Stomach (tissue), 19 donors: ENCODE measurements at places on chromosomes 5 and 9.

DNA sequence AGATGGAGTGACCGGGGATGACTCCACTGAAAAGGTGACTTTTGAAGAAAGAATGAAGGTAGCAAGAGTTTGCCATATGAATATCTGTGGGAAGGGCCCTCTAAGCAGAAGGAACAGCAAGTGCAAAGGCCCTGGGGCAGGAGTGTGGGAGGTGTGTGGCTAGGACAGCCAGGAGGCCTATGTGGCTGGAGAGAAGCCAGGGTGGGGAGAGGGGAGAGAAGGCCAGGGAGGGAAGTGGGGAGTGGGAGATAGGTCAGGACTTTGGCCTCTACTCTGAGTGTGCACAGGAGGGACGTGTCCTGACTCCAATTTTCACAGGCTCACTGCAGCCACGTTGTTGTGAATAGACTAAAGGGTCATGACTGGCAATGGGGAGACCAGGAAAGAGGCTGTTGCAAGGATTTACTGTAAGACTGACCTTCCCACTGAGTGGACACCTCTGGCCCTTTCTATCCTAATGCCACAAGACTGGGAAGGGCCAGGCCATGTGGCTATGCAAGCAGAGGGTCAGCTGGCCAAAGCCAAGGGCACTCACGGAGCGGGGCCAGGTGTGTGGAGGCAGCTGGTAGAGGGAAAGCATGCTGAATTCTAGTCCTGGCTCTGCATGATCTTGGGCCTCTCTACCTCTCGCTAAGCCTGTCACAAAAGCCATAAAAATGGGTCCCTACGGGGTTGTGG, 172.4 kb downstream of the PAX5 start:
- DNase-seq, result no peak

- DNase-seq, result no peak
Observed at GRCh38 chr9:88221105-88221504, 82.8 kb upstream of the SPATA31C2 start.

DNA sequence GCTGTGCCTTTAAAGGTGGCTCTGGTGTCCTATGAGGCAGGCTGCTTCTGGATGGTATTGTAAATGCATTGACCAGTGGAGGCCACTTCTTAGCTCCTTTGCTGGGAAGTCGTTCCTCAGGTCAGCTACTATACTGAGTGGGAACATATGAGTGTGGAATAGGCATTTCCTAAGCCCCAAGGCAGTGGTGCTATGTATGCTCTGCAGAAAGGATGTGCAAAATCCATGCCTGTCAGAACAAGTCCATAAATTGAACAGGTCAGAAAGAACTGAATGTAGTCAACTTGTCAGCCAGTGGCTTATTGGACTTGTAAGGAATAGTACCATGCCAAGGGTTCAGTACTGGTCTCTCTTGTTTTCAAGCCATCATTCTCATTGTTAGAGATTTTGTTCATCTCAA, 216.4 kb downstream of the CDH10 start:
- no peak for DNase-seq

- DNase-seq, result no peak
Observed at GRCh38 chr9:23502004-23502403, 324.0 kb downstream of the ELAVL2 start.

GRCh38 chr5:111232311-111233051, 8.3 kb downstream of the CAMK4 start:
- no peak for DNase-seq

DNA sequence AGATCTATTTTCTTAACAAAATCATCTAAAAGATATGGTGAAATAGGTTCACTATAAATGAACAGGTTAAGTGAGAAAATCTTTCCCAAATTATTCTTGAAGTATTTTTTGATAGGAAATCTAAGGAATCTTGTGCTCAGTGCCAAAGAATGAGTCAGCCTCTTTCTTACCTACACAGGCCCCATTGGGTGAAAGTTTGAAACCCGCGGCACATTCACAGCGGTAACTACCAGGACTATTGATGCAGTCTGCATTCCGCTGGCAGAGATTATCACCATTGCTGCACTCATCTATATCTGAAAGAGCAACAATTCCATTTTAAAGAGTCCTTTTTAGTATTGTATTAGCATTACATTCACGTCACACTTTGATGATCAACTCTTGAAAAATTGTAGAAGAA, 221.8 kb downstream of the SLC12A2 start:
- no peak for DNase-seq

GRCh38 chr5:134114886-134115805, 665 bp downstream of the TCF7 start:
- peak; percentile 35 for DNase-seq

GRCh38 chr5:91850031-91850430, 466.9 kb upstream of the ARRDC3 start:
- no peak for DNase-seq

DNA sequence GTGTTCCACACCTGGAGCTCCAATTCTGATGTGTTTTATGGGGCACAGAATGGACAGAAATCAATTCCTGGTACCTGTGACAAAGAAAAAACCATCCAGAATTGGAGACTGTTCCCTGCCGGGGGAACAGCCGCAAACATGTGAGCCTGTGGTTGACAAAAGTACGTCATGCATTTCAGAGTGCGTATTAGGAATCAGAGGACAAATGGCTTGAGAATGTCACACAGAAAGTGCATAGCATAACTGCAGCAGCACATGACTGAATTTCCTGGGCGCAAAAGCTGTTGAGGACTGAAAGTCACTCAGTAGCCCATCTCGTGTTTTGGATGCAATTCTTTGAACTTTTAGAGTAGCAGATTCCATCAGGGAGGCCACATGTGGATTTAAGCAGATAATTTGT, 85.1 kb downstream of the TRIO start:
- DNase-seq, result no peak
